ENCODE measurements at places on chromosomes 3 and 15.
A peak's percentile ranks its signal among the peaks of the same experiment; 100 is the strongest.

DNA sequence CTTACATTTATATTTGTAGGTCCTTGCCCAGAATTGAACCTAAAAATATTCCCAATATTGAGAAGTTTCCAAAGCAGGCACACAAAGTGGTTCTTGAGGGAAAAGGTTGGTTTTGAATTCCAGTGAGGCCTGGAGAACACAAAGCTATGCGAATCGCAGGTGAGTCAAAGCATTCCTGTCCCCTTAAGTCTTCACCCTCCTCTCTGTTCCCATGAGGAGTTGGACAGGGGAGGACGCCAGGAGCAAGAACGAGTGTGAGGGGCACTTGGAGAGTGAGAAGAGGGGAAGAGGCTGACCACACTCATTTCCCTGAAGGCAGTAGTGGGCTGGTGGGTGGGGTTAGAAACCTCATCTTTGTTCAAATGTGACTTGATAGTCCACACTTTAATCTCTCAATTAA lies 185.8 kb upstream of the EOMES start:
- DNase-seq, result no peak

DNA sequence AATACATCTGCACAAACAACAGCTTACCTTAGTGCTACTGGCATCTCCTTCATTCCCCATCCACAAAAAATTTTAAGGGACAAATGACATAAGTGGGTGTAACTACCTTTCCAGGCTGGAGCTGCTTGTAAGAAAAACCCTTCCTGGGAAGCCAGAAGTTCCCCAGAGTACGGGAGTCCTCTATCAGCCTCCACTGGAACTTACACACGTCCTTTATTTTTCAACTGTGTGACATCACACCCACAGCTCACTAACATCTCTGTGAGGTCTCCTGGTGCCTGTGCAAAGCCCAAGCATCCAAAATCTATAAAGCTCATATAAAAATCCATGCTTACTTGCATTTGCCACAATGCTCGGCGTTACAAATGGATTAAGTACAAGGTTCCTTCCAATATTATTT lies 27.6 kb downstream of the LRIG1 start:
- no peak for DNase-seq

DNA sequence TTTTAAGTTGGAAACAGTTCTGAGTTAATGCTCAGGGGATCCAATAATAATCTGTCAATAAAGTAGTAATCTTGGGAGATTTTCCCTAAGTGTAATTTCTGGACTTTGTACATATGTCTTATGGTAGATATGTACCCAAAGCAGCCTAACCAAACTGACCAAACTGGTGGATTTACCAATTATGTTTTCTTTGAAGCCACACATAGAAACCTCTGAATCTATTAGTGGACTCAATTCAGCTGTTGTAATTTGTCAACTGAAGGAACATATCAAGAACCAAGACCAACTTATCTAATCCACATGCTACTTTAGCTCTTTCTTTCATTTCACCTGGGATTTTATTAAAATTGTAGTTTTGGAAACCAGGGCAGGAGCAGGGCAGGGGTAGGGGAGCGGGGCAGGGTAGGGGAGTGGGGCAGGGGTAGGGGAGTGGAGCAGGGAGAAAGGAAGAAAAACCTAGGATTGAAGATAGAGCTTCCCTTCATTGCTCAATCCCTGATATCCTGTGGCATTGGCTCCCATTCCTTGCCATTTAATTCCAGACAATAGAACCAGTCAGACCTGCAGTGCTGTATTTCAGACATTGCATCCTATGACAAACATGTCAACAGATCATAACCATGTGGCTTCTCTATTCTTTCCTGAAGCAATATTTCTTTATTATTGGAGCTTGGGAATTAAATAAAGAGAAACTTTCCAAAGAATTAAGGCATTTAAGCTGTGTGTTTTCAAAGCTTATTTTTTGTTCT lies 101.8 kb downstream of the NFKBIZ start:
- DNase-seq, result peak; percentile 79

- peak; percentile 8 for DNase-seq
Measured at GRCh38 chr3:141575879-141576743, 89.3 kb downstream of the RASA2 start.

- no peak for DNase-seq
Measured at GRCh38 chr3:134076851-134077250, 47.1 kb upstream of the SLCO2A1 start.

GRCh38 chr3:192831111-192831644 lies 86.5 kb downstream of the MB21D2 start:
- peak; percentile 83 for DNase-seq

- DNase-seq, result peak; percentile 52
Measured at GRCh38 chr3:44960387-44961026, 15.5 kb downstream of the ZDHHC3 start.

GRCh38 chr3:48516571-48516970 lies 12.6 kb upstream of the SHISA5 start:
- DNase-seq, result no peak

- DNase-seq, result no peak
Measured at GRCh38 chr15:68112706-68113105, 58.6 kb downstream of the PIAS1 start.

- DNase-seq, result no peak
Measured at GRCh38 chr3:172640751-172641150, 70.1 kb downstream of the NCEH1 start.

DNA sequence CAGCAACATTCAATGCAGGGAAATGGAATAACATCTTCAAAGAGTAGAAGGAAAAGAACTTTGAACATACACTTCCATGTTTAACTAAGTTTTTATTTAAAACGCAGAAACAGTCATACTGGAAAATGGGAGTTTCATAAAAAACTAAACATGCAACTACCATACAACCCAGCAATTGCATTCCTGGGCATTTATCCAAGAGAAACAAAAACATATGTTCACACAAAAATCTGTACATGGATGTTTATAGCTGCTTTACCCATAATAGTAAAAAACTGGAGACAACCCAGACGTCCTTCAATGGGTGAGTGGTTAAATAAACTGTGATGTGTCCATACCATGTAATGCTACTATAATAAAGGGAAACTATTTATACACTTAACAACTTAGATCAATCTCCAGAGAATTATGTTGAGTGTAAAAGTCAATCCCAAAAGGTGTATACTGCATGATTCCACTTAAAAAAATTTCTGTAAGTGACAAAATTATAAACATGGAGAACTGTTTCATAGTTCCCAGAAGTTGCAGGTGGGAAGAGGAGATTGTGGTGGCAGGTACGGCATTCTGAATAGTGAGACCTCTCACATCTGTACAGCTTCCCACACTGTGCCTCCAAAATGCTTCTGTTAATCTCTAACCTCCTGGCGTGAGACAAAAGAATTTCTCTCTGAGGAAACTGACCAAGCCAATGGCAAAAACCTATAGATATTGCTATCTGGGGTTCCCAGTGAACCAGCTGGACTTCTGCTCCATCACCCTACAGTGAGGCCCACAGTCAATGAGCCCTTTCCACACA lies 23.1 kb downstream of the ISG20 start:
- no peak for DNase-seq

GRCh38 chr3:113834983-113835382 lies 3.6 kb upstream of the GRAMD1C start:
- no peak for DNase-seq

DNA sequence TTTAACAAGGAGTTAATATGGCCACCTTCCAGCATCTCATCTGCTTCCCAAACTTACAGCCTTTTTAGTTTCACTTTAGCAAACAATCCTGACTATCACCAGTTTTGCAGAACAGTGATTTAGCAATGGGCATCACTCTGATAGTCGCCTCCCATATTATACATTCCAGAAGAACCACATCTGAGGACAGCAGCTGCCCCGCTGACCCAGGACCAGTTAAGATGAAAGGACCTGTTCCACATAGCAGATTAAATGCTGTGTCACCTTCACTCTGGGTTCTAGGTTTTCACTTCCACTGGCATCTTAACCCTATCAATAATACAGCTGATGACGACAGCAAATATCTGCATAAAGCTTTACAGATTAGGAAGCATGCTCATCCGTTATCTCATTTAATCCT lies 99.8 kb downstream of the TRIM69 start:
- no peak for DNase-seq

- DNase-seq, result no peak
Measured at GRCh38 chr3:108006077-108006771, 84.6 kb downstream of the CD47 start.

- no peak for DNase-seq
Measured at GRCh38 chr15:41949401-41950126, 22.8 kb downstream of the EHD4 start.

GRCh38 chr15:43985976-43986680 lies 159.3 kb downstream of the WDR76 start:
- no peak for DNase-seq

- DNase-seq, result no peak
Measured at GRCh38 chr15:86082619-86083380, 3.1 kb downstream of the AGBL1 start.

DNA sequence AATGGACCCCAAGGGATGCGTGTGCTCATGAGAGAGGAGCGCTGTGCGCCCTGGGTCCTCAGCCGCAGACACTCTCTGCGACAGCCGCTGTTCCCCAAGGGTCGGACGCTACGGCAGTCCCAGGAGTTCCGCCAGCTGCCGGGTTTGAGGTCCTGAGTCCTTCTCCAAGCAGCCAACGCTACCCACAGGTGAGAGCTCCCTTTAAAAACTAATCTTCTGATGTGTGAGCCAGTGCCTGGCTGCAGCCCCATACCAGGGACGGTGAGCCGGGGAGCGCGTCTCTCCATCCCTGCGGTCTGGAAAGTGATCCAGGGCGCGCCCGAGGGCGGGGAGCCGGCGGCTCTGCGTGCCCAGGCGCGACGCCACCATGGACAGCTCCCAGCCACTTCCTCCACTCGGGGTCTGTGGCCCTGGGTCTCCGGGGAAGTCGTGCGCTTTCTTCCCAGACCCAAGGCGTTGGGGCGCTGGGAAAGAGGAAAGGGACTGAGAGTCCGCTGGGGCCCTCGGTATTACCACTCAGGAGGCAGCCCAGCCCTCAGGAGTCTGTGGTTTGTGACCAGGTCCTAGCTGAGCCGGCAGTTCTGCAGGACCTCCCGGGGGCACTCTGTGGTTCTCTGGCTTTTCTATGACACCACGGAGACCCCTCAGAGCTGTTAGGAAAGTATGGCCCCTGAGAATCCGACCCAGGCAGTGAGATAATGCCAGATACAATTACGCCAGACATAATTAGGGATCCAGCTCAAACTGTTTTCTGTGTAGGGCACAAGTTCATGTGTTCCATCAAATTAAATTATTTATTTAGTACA lies 1.4 kb downstream of the CEMIP start:
- peak; percentile 35 for DNase-seq

- no peak for DNase-seq
Measured at GRCh38 chr15:39961051-39961450, 27.1 kb downstream of the EIF2AK4 start.

- peak; percentile 14 for DNase-seq
Measured at GRCh38 chr15:77557564-77557963, 75.1 kb downstream of the LINGO1 start.

DNA sequence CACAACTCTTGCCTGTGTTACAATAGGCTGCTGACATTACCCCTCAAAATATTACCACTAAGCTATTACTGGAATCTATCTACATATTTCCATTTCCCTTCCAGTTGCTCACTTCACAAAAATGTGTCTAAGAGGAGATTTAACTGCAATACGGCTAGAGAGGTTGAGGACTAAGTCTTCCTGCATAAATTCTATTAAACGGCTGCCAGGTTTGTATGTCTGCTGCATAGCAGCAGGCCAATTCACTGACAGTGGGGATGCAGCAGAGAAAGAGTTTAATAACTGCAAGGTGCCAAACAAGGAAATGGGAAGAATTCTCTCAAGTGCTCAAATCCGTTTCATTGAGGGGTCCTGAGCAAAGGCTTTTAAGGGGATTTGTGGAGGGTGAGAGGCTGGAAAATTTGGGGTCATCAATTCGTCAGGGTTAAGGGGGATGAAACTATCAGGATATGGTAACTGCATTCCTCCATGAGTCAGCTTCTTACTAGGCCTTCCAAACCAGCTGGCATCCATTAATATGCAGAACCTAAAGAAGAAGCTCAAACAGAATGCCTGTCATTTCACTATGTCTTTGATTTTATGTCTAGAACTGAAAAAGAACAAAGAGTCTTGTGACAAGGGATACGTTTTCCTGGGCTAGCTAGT lies 675.6 kb downstream of the TBL1XR1 start:
- no peak for DNase-seq

DNA sequence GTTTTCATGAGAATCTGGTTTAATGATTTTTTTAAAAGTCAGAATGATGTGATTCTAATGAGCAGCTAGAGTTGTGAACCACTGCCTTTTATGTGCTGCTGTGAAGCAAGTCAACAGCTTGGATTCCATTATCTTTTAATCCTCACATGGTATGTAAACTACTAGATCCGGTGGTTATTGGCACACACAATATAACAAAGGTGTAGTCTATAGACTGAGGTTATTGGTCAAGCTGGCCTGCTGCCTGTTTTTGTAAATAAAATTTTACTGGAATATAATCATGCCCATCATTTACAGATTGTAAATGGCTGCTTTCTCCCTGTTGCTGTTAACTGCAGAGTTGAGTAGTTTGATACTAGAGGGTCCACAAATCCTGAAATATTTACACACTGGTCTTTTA lies 103.1 kb downstream of the OTOL1 start:
- no peak for DNase-seq

DNA sequence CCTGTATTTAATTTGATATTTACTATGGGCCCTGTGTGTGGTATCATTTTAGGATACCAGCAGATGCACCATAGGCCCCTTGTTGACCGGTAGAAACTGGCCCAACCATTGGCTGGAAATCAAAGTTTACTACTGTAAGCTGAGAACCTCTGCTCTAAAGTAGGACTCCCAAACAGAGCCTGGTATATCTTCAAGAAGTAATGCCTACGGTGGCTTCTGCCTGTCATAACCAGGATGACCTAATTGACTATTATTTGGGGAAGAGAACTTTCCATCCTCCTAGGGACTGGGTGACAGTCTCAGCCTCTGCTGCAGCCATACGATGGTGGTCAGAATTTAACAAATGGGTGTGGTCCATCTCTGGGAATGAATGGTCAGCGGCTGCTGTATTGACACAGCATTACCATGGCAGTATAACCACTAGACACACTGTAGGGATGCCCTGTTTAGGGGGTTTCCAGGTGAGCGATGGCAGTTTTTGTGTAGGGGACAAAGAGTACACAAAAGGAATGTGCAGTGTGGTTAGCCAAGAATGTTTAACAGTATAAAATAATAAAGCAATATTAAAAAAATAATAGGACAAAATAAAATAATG lies 37.3 kb downstream of the RARB start:
- no peak for DNase-seq

DNA sequence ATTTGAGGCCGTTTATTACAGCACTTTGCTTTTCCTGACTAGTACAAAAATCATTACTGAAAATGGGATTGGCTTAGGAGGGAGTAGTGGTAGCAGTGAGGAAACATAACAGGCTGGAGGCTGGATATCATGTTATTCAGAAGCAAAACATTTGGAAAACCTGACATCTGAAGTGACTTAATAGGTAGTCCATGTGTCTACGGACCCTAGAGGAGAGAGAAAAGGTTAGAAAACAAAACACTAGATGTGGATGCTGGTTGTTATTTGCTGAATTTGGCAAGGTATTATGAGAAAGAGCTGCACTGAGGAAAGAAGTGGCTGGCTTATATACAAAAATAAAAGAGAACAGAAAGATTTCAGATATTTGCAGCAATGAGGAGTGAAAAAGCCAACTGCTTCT lies 139.9 kb downstream of the MEX3B start:
- DNase-seq, result no peak

GRCh38 chr3:155252021-155252420 lies 41.5 kb downstream of the STRIT1 start:
- DNase-seq, result no peak

- no peak for DNase-seq
Measured at GRCh38 chr15:43878446-43878845, 51.6 kb downstream of the WDR76 start.

GRCh38 chr3:128266453-128266852 lies 113.2 kb downstream of the EEFSEC start:
- DNase-seq, result no peak

GRCh38 chr15:29636140-29636539 lies 186.1 kb downstream of the TJP1 start:
- no peak for DNase-seq

Measured in LHCN-M2 (cell line).